ENCODE measurements at places on chromosomes 16 and 17.

GRCh38 chr17:43641416-43641815 is 20.3 kb downstream of the MEOX1 start:
- DNase-seq = no peak

DNA sequence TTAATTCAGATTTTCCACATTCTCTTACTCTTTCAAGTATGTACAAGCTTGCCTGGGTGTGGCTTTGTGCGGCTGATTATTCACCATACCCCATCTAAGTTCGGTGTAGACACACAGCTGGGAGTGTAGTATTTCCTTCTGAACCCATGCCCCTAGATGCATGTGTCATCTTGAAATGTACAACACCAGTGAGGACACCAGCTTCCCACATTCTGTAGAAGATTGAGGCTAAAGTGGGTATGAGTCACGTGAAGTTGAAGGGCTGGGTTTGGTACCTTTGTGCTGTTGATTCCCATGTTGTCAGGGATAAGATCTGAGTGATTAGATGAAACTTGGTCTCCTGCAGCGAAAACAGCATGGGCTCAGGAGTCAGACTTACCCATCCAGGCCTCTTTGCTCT is 14.6 kb upstream of the DHX8 start:
- no peak for DNase-seq

DNA sequence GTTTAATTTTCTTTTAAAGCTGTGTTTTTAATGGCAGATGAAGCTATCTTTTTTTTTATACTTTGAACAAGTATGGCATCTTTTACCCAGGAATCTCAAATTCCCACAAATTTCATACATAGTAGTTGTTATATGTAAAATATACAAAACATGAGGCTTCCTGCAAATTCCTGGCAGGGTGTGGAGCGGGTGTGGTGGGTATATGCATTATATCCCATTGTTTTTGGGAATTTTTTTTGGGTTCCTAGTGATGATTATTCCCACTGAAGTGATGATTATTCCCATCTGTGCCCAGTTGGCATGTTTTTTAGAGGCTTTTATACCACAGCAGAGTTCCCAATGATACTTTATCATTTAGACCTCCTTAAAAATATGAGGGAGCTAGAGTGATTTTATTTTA is 320.4 kb downstream of the ZFHX3 start:
- DNase-seq = no peak

DNA sequence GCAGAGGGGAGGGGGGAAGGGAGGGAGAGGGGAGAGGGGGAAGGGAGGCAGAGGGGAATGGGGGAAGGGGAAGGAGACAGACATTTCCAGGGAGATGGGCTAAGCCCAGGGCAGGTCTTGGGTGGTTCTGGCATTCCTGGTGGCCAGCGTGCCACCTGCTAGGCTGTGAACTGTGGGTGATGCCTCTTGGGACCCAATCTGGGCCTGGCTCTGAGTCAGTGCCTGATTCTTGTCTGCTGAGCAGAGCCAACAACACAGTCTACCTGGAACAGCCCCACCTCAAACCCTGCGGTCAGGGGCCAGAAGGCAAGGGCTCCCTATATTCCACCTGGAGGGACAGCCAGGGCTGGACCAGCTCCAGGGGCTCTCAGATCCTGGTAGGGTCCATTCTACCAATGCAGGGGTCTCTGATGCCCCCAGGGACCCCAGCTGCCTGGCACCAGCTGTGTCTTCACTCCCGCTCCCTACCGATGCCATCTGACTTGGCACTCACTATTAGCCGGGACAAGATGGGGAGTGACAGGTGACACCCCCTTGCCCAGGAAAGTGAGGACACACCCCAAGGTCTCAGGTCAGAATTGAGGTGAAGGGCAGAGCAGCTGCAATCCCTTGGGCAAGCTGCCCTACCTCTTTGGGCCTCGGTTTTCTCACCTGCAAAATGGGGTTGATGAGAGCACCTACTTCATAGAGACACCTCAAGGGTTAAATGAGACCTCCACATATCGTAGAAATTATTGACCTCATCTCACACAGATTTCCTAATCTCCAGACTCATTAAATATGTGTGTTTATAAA is 87.2 kb downstream of the LITAF start:
- no peak for DNase-seq

- DNase-seq = no peak
These were observed 10.7 kb downstream of the CHST4 start for GRCh38 chr16:71536752-71537499.

GRCh38 chr17:77882481-77883212 is 75.9 kb upstream of the TNRC6C start:
- peak; percentile 57 for DNase-seq

GRCh38 chr16:56932721-56933619 is 1.0 kb downstream of the HERPUD1 start:
- DNase-seq = no peak

GRCh38 chr17:6517062-6517461 is 39.3 kb downstream of the PITPNM3 start:
- no peak for DNase-seq

DNA sequence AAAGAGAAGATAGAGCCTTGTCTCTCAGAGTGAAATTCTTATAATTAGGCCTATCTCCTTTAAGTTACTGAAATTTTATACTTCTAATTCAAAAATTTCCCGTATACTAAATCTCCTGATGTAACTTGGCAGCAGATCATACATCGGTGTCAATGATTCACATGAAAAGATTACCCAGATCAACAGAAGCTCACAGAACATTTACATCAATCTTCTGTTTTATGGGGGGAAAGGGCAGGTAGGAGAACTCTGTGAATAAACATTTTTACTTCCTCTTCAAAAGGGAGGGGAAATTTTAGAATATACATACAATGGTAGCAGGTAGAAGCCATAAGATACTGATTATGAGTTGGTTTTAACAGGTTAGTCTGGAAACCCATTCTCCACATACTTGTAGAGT is 43.1 kb downstream of the PHLPP2 start:
- DNase-seq = no peak

DNA sequence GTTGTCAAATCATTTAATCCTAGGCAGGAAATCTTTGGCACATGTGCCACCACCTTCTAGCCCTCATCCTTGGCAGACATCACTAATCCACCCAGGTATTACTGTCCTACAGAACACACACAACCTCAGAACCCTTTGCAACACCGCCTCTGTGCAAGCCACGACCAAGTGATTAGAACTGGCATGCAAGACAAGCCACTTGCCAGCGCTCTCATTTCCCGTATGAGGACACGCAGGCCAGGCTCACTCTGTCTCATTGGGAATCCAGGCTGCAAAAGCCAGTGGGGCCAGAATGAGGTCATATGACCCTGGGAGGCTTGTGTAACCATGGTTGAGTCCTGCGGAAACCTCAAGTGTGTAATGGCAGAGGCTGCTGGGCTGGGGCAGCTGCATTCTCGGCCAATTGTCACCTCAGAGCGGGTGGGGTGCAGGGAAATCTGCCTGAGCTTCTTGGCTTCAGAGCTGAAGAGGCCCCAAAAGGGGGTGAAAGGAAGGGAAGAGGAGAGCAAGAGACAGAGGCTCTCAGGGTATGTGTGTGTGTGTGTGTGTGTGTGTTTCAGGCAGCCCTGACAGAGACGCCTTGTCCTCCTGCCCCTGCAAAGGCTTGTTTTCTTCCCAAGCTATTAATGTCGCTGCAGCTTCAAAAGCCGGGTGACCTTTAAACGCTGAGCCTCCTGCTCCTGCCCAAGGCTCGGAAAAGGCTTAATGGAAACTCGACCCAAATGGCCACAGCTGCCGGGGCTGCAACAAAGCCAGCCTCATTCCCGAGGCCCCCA is 43.2 kb upstream of the MRPS23 start:
- DNase-seq = no peak

- DNase-seq = no peak
These were observed 74.1 kb downstream of the KLHDC4 start for GRCh38 chr16:87691686-87692079.

DNA sequence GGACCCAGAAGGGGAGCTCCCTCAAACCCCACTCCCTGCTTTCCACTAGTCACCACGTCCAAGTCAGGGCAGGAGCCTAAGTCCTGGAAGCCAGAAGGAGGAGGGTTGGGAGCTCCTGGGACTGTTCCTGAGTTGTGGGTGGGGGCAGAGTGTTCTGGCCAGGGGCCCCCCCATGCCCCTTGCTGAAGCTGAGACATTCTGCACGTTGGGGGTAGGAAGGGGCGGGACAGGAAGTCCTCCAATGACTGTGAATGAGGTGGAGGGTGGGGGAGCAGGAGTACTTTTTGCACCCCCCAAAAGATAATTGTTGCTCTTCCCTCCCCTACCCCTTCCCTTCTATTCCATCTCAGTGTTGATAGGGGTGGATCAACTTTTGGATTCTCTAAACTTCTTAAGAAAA is 21.4 kb upstream of the C17orf113 start:
- DNase-seq = no peak

DNA sequence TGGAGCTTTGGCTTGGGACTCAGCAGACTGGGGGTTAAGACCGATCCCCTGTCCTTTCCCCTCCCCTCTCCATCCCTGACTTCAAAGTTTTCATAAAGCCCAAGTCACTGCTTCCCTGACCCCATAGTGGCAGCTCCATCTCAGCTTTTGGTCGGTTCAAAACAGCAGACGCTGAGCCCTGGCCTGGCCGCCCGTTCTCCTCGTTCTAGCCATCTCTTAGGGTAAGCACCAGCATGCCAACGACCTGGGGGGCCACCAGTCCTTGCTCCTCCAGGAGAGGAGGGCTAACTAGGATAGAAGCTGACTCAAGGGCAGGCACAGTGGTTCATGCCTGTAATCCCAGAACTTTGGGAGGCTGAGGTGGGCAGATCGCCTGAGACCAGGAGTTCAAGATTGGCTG is 1.5 kb upstream of the HIGD1B start:
- no peak for DNase-seq

- no peak for DNase-seq
These were observed 1033.6 kb downstream of the CDH8 start for GRCh38 chr16:61002479-61003204.

DNA sequence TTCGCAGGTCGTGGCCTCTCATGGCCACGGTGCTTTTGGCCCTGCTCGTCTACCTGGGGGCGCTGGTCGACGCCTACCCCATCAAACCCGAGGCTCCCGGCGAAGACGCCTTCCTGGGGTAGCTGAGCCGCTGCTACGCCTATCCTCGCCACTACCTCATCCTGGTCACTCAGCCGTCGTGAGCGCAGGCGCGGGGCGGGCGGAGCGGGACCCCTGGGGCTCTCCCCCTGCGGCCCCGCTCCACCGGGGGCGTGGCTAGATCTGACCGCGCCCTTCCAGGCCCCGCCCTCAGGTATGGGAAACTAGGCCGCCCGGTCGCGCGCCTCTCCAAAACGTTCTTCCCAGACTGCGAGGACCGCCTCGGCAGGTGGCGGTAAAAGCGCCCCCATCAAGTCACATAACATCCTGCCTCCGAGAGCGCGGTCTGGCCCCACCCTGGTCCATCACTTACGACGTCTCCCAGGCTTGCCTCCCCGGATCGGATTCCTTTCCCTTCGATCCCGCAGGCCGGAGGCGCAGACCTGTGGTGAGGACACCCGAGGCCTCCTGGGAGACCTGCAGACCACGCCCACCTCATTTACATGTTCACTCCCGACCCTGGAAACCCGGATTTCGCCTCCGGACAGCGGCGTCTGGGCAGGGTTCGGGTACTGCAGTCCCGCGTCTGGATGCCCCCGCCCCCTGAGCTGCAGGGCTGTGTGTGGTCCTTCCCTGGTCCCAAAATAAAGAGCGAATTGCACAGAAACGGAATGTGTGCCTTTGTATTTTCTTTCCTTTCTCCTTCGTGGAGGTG is 91.5 kb upstream of the TMEM97 start:
- no peak for DNase-seq

- DNase-seq = no peak
These were observed 17.9 kb downstream of the CEP295NL start for GRCh38 chr17:78884876-78885667.

DNA sequence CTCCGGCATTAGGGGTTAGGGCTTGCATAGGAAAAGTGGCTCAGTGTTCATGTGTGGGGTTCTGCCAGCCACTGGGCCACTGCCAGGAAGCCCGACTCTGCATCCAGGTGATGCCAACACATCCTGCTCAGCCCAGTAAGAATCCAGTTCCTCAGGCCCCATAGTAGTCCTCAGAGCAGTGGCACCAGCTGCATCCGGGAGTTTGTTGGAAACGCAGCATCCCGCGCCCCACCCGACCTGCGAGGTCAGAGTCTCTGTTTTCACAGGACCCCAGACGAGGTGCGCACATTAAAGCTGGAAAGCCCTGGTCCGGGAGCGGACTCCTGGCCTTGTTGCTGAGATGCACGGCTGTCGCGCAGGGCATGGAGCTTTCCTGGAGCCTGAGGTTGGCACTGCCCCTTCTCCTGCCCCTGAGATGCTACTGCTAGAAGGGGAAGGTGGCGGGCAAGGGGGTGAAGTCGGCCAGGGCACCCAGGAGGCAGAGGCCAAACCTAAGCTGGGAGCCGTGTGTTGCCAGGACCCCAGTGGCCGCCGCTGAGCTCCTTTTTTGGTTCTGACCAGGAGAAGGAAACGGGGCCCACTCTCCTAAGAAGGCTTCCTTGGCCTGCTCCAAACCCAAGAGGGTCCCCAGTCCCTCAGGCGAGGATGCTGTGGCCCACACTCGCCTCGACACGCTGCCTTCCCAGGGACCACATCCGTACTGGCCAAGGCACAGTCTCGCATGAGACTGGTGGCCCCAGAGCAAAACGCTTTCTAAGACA is 44.4 kb downstream of the NOS2 start:
- DNase-seq = no peak

GRCh38 chr17:28335959-28336871 is 654 bp downstream of the TNFAIP1 start:
- no peak for DNase-seq

DNA sequence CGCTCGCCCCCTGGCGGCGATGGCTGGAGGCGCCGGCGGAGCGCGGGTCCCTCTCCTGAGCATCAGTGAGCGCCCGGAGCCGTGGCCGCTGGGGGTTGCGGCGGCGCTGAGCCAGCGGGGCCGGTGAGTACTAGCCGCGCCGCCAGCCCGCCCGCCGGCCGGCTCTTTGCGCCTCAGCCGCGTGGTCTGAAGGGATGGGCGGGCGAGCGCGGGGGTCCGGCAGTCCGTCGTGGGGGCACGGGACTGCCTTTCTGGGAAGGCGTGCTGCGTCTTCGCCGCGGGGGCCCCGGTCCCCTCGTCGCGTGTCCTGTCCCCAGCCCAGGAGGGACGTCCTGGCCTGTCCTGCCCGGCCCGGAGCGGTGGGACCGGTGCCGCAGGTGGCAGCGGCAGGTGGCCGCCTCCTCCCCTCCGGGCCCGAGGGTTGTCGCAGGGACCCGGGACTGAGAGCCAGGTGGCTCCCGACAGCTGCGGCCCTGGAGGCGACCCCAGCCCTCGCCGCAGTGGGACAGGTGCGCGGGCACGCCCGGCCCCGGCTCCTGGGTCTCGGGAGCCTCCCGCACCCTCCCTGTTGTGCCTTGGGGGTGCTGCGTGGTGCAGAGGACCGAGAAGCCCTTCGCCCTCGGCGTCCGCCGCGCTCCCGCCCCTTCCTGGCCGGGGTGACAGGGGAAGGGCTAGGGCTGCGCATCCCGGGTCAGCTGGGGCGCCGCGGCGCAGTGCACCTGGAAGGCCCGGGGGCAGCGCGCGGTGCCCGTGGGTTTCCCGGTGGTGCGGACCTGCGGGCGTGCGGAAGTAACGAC is at the start of gene SPECC1:
Gene SPECC1 (plus strand): TSS at position 58 of the 797 bp plus-strand sequence. CDS start 87,293 bp downstream, outside the sequence.
- DNase-seq = peak; percentile 79

- DNase-seq = no peak
These were observed 17.2 kb upstream of the CLEC18C start for GRCh38 chr16:70156207-70156978.

- DNase-seq = no peak
These were observed 3.1 kb downstream of the NATD1 start for GRCh38 chr17:21249920-21250703.

GRCh38 chr16:55273356-55273755 is 50.6 kb upstream of the IRX6 start:
- DNase-seq = no peak

GRCh38 chr17:19398301-19399181 is 11.6 kb upstream of the MFAP4 start:
- DNase-seq = no peak

- no peak for DNase-seq
These were observed 13.3 kb downstream of the SEC14L1 start for GRCh38 chr17:77153999-77154586.

Measured in stimulated activated CD4-positive, alpha-beta T cell treated with anti-CD3 and anti-CD28 coated beads, TNF-alpha, amount 100 ng/mL, for 4 hours (primary cell).